ENCODE measurements at places on chromosomes 2 and 18. TPM values are rescaled to one million over a fixed set of nuclear protein-coding genes. Genes with fewer than 3 reads are reported as not detected.

The FTCDNL1 gene
- 3.2 TPM for total RNA-seq

The LINC00305 gene
- total RNA-seq, result not detected

The PLEKHA3 gene
- 20.1 TPM for total RNA-seq

The PLEK gene
- total RNA-seq, result not detected

The FAM110C gene
- total RNA-seq, result 0.09 TPM

The CASP10 gene
- 2.5 TPM for total RNA-seq

The VWC2L gene
- total RNA-seq, result not detected

The TEKT4 gene
- total RNA-seq, result not detected

The COL4A3 gene
- 0.56 TPM for total RNA-seq

The OTX1 gene
- total RNA-seq, result 4.7 TPM

The CCDC148 gene
- 0.39 TPM for total RNA-seq

The POTEC gene
- not detected for total RNA-seq

The SCTR gene
- not detected for total RNA-seq

The IL36G gene
- total RNA-seq, result not detected

The SCN7A gene
- total RNA-seq, result 0.01 TPM

The UCN gene
- 1.6 TPM for total RNA-seq

The CUL3 gene
- 69.1 TPM for total RNA-seq

The ZBTB7C gene
- 0.02 TPM for total RNA-seq

The KCNIP3 gene
- total RNA-seq, result 2.4 TPM

The LRRTM1 gene
- total RNA-seq, result not detected

The TXNDC2 gene
- total RNA-seq, result 0.10 TPM

The STARD6 gene
- not detected for total RNA-seq

The IDH1 gene
- 91.1 TPM for total RNA-seq

The GAL3ST2 gene
- 0.34 TPM for total RNA-seq

The FLACC1 gene
- total RNA-seq, result 0.18 TPM

The TRPM8 gene
- 0.42 TPM for total RNA-seq

The ACVR1C gene
- total RNA-seq, result 0.02 TPM
